CD4-positive, alpha-beta T cell treated with Interleukin-17A for 4 hours (primary cell): ENCODE measurements at places on chromosomes 12 and 14.

- no peak for DNase-seq
Observed at GRCh38 chr14:90731487-90731886, 84.7 kb downstream of the TTC7B start.

GRCh38 chr12:88544991-88545980 is 35.0 kb downstream of the KITLG start:
- DNase-seq = no peak

GRCh38 chr12:114673169-114673833 is 10.7 kb downstream of the TBX3 start:
- DNase-seq = no peak

DNA sequence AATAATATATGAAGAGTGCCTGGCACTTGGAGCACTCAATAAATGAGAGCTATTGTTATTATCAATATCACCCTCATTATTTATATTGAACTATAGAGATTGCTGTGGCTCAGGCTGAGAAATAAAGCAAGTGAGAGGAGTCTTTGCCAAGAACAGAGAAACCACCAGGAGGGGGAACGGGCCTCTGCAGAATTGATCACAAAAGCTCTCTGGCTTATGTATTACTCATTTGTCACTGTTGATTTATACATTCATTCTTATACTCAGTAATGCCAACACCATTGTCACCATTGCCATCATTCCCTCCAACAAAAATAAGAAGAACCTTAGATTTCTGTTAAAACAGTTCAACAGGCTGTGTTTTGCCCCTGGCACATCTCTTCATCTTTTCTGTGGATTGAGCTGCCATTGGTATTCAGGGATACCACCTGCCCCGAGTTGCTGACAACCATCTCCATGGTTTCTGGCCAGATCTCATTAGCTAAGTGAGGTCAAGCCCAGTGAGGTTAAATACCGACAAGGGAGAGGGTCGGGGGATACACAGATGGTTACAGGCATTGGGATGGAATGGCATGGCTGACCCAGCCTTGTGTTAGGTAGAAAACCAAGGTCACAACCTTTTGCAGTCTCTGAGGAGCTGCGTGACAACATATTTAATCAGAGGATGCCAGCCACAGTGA is 21.8 kb upstream of the PCNX1 start:
- DNase-seq = no peak

- DNase-seq = no peak
Observed at GRCh38 chr12:114933428-114934160, 249.6 kb upstream of the TBX3 start.

- no peak for DNase-seq
Observed at GRCh38 chr12:56851462-56851861, 82.7 kb downstream of the SDR9C7 start.

DNA sequence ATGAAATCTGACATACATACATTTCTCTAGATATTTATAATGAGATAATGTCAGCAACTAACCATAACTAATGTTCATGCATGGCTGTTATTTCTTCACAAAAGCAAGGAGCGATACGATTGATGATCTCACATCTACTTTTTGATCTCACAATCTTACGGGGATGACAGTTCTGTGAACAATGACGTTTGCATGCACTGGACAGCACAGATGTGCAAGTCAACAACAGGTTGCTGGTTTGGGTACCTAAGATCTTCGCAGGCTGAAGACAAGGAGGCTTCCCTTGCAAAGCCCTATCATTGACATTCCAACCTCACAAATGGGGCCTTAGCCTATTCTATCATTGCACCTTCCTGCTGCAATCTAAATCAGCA is 53.6 kb downstream of the C12orf42 start:
- DNase-seq = no peak

- no peak for DNase-seq
Observed at GRCh38 chr12:15752785-15753184, 36.4 kb downstream of the EPS8 start.

- no peak for DNase-seq
Observed at GRCh38 chr12:29072631-29073030, 76.4 kb upstream of the FAR2 start.

GRCh38 chr12:22333713-22334409 is 646 bp downstream of the ST8SIA1 start:
- peak; percentile 38 for DNase-seq

DNA sequence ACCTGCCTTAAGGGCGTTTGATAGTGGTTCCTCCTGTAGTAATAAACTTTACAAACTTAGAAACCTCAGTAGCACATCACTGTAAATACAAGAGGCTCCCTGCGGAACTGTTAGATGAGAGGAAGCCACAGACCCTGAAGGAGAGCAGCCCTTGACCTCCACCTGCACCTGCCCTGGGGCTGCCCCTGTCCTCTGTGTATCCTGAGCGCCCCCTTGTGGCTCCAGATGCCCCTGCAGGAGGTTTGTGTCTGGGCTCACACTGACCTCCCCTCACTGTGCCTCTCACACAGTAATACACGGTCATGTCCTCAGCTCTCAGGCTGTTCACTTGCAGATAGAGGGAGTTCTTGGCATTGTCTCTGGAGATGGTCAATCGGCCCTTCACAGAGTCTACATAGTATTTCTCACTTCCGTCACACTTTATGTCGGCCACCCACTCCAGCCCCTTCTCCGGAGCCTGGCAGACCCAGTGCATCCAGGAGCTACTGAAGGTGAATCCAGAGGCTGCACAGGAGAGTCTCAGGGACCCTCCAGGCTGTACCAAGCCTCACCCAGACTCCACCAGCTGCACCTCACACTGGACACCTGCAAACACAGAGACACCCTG is 1059.8 kb downstream of the TMEM121 start:
- DNase-seq = peak; percentile 73

DNA sequence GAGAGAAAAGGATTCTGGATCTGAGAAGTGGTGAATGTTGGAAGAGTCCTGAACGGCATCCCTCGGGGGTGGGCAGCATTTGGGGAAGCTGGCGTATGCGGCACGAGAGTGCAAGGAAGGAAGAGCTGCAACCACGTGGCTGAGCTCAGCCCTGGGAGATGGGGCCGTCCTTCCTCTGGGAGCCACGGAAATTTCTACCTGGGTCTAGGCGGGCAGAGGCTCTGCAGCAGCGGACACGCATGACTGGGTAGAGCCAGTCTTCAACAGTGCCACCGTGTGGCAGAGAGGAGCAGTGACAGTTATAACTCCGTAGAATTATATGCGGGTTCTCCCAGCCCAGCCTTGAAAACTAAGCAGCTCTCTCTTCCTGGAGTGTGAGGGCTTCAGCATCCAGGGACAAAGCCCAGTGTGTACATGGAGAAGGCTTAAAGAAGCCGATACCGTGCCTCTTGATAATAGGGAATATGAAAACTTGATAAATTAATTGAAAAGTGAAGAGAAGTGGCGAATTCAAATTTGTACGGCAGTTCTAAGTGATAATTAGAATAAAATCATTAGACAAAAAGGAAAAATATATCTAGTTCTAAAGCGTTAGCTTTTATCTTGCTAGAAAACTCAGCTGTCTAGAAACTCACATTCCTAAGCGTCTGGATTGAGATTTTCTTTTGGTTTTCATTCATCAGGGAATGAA is 82.9 kb upstream of the STXBP6 start:
- DNase-seq = peak; percentile 49

- DNase-seq = no peak
Observed at GRCh38 chr12:43599066-43599465, 47.1 kb upstream of the ADAMTS20 start.

DNA sequence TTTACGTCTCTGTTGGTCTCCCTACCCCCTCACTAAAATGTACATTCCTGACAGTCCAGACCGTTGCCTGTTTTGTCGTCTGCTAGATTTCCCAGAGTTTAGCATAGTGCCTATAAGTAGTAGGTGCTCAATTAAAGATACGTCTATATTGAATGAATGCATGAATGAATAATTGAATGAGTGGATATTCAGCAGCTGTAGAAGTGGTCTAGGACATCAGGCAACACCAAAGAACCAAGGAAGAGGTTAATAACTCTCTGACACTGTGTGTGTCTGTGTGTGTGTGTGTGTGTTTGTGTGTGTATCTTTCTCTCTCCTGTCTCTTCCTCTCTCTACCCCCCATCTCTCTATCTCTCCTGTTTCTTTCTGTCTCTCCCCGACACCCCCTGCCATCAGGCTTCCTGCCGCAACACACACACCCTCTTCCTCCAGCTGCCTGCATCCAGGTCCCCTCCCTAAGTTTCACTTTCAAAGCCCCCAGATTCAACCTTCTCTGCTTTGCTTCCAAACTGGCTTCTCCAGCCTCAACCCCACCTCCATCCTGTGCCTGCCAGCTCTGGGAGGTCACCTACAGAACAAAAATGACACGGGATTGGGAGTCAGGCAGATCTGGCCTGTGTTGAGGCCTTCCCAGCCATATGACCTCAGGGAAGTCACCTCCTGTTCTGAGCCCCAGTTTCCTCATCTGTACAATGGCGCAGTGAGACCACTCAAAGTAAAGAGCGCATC is 119.9 kb upstream of the NCOR2 start:
- DNase-seq = peak; percentile 14

GRCh38 chr12:19012965-19013364 is 116.6 kb upstream of the PLEKHA5 start:
- no peak for DNase-seq
